Glomerular endothelial cell (primary cell): ENCODE measurements at places on chromosomes 5 and 9. TPM values are rescaled to one million over a fixed set of nuclear protein-coding genes. Genes with fewer than 3 reads are reported as not detected.

GRCh38 chr5:179927824-179928223, 20.1 kb upstream of the TBC1D9B start:
- DNase-seq = no peak

- no peak for DNase-seq
These were observed 84.1 kb downstream of the FRMD3 start for GRCh38 chr9:83454076-83454475.

DNA sequence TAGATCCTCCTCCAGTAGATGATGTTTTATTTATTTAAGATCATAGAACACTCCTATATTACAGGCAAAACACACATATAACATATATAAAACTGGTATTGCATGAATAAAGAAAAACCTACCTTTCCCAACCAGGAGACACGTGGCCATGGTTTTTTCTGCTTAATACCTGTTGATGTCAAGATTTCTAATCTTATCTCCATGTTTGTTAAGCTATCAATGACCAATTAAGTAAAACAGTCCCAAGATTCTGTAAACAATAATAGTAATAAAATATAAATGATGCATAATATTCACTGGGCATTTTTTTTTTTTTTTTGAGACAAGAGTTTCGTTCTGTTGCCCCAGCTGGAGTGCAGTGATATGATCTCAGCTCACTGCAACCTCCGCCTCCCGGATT, 1.7 kb downstream of the CPLANE1 start:
- DNase-seq = no peak

GRCh38 chr5:119304439-119305211, 51.2 kb upstream of the TNFAIP8 start:
- no peak for DNase-seq

DNA sequence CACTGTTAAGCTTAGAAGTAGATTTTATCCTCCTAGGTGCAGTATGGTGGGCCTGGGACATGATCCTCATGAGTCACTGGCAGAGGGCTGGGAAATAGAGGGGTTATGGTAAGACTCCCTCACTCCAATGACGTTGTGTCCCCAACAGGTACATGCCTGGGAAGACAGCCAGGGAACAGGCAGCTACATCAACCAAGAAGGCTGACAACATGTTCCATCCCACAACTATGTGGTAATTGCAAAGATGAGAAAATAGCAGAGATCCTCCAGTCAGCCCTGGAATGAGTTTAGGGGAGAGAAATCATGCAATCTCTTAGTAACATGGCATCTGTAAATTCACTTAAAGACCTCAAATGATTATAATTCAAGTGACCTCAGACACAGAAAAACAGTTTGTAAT, 114.4 kb upstream of the LIFR start:
- DNase-seq = no peak

GRCh38 chr5:35004200-35004599, 43.5 kb downstream of the AGXT2 start:
- no peak for DNase-seq

DNA sequence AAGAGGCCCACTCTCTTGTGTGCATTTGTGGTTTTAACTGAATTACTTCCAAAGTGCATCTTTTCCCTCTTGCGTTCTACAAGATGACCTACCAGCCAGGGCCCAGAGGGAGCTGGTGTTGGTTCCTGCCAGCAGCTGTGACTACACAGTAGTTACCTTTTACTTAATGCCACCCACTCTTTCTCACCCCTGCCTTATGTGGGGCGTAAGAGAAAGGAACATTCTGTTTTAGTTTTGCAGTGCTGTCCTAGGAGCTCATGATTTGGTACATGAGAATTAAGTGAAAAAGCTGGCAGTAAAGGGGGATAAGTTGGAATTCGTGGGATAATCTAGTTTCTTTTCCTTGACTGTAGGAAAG, 45.4 kb downstream of the RCL1 start:
- no peak for DNase-seq

The MYO10 gene
- total RNA-seq = 76.9 and 167 TPM in 2 replicates

The CAMK4 gene
- total RNA-seq = 1.0 and 5.8 TPM in 2 replicates

The MAMDC2 gene
- total RNA-seq = 8.1 and 16.0 TPM in 2 replicates

The MINAR2 gene
- not detected in 2 replicates for total RNA-seq
